Frontal cortex (tissue), 4 donors: ENCODE measurements at places on chromosomes 16 and 17.

- DNase-seq: no peak
Measured at GRCh38 chr17:37259030-37259735, 116.6 kb upstream of the C17orf78 start.

- DNase-seq: no peak
Measured at GRCh38 chr17:9360677-9361081, 214.9 kb downstream of the STX8 start.

GRCh38 chr16:85369741-85370528 is 243.2 kb upstream of the GSE1 start:
- peak; percentile 60 for DNase-seq

GRCh38 chr16:12704492-12705111 is 99.1 kb downstream of the CPPED1 start:
- no peak for DNase-seq

DNA sequence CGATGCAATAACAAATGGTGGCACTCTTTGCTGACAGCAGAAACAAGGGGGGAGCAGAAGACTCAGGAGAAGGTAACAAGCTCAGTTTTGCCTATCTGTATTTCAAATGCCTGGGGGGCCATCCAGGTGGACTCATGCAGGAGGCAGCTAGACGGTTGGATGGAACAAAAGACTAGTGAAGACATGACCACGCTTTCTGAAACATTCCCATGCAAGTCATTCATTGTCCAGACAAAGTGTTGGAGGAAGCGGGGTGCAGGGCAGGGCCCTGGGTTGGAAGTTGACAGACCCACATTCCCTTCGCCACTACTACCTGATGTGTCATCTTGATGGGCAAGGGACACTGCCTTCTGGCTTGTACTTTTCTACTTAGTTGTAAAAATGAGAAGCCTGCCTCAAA is 29.8 kb upstream of the CRYBA1 start:
- no peak for DNase-seq

- peak; percentile 76 for DNase-seq
Measured at GRCh38 chr17:28405632-28406472, at the start of gene SLC46A1. Gene SLC46A1 (minus strand): TSS chr17:28406212. CDS start chr17:28406114, 98 bp downstream.

DNA sequence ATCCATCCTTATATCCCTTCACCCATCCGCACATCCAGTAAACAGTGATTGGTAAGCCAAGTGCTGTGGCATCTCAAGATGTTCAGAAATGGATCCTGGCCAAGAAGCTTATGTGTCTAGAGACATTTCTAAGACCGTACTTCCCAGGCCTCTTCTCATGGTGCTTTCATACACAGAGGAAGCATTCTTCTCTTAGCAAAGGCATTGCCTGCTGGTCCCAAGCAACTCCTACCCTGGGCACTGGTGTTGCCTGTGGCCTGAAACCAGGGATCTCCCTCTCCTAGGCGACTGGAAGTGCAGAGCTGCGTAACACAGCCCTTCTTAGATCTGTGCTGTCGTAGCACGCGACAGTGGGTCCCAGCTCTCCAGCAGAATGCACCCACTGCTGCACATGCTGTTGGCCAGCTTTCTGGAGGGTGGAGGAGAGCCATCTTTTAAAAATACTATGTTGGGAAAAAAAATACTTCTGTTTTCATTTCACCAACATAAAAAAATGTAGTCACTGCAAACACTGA is 182.9 kb downstream of the CCDC182 start:
- no peak for DNase-seq

GRCh38 chr17:80599546-80600305 is 55.1 kb downstream of the RPTOR start:
- DNase-seq: no peak

DNA sequence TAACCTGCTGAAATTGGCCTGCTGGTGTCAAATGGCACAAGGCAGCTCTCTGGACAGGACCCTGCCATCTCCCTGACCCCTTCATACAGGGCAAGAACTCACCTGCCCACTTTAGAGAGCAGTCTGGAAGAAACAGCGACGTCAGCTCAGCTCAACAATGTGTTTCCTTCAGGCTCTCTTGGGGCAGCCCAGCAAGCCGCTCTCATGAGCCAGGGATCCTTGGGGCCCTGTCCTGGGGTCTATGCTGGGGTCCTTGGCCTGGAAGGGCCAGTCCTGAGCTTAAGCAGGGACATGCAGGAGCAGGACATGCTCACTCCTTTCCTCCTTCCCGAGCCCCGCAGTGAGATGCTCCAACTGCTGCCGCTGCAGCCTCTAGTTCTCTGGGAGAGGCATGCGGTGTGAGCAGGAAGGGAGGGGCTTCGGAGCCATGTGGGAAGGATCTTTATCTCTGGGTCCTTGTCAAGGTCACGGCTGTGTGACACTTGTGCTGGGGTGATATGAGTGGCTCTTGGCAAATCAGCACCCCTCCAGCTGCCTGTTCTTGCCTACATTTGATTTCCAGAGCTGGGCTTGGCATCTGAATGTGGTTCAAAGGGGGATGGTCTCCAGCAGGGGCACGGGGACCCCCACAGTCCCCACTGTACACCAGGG is 3.4 kb downstream of the C1QTNF1 start:
- no peak for DNase-seq

DNA sequence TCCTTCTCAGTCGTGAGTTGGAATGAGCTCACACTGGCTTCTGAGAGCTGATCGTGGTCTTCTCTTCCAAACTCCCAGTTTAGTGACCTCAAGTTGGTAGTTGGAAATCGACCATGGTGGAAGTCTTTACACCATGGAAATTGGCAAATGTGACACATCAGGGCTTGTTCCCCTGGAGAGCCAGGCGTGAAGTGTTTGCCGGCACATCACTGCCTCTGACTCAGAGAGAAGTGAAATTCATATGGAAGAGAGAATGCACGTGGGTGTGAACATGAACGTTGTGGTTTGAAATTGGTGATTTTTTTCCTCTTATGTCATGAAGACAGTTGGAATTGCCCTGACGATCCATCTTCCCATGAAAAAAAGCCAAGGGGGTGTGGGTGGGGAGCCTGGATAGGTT is 47.4 kb downstream of the AXIN2 start:
- no peak for DNase-seq

GRCh38 chr17:16190703-16191360 is 24.5 kb downstream of the NCOR1 start:
- no peak for DNase-seq

- DNase-seq: no peak
Measured at GRCh38 chr16:54136276-54136625, 150.3 kb downstream of the IRX3 start.

GRCh38 chr16:58940609-58941008 is 206.5 kb upstream of the GOT2 start:
- no peak for DNase-seq

DNA sequence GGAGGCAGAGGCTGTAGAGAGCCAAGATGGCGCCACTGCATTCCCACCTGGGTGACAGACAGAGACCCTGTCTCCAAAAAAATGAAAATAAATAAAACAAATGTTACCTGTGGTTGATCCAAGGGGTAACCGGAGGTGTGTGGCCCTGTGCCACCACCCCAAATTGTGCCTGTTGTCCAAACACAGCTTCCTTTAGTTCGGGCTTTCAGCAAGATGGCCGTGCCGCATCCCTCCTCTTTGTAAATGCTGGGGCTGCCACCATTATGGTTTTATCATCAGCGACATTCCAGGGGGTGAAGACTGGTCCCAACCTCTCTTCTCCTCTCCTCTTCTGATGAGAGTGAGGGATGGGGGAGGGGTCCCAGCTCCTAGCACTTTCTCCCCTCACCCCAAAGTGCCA is at the start of gene C16orf92:
Gene C16orf92, plus strand, starts transcription at position 312 of the 400 bp plus-strand sequence. CDS start 143 bp downstream, outside the sequence.
- DNase-seq: no peak

- no peak for DNase-seq
Measured at GRCh38 chr17:29283496-29283895, 10.5 kb downstream of the NUFIP2 start.

GRCh38 chr17:74712301-74712700 is 422 bp downstream of the CD300LF start:
- DNase-seq: no peak

GRCh38 chr16:88785106-88785924 is at the start of gene PIEZO1:
Gene PIEZO1 (minus strand): TSS chr16:88785220. CDS start chr16:88784964, 256 bp downstream.
- peak; percentile 82 for DNase-seq

GRCh38 chr16:30565984-30566383 is 5.5 kb downstream of the ZNF688 start:
- no peak for DNase-seq

DNA sequence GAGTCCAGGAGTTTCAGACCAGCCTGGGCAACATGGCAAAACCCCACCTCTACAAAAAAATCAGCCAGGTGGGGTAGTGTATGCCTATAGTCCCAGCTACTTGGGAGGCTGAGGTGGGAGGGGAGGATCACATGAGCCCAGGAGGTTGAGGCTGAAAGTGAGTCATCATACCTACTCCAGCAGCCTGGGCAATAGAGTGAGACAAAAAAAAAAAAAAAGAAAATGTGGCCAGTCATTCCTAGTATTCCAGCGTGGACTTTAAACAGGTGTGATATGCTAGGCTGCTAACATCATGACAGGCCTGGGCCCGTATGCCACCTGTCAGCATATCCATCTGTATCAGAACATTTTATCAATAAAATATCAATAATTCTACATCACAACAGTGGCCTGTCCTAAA is 143.3 kb downstream of the AATF start:
- no peak for DNase-seq

DNA sequence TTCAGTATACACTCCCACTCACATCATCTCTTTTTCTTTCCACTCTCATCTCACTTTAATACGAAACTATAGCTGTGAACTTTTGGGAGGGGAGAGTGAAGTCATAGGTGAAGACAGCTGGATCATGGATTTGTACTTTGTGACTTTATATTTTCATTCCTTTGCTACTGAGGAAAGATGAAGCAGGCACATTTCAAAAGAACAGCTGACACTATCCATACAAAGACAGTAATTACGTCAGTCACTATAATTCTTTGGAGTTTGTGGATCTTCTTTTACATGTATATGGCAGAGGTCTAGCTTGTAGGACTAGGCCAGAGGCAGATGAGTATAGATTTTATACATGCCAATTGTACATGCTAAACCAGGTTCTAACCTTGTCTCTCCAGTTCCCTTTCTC is 346.3 kb downstream of the BCAS3 start:
- no peak for DNase-seq

DNA sequence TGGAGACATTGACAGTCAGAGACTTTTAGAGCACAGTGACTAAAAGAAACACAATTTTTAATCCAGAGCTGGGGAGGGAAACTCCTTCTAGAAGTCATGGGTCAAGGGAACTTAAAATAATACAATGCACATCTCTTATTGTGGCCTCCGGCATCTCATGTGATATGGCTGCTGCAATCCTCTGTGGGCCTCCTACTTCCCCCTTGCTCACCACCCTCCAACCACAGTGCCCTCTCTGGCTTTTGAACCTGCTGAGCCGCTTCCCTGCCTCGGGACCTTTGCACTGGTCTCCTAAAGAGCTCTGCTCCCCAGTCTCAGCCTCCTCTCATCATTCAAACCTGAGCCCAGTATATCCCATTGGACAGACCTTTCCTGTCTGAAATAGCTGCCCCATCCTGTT is 47.6 kb downstream of the HS3ST2 start:
- DNase-seq: no peak
